ENCODE measurements at places on chromosomes 4 and X.

DNA sequence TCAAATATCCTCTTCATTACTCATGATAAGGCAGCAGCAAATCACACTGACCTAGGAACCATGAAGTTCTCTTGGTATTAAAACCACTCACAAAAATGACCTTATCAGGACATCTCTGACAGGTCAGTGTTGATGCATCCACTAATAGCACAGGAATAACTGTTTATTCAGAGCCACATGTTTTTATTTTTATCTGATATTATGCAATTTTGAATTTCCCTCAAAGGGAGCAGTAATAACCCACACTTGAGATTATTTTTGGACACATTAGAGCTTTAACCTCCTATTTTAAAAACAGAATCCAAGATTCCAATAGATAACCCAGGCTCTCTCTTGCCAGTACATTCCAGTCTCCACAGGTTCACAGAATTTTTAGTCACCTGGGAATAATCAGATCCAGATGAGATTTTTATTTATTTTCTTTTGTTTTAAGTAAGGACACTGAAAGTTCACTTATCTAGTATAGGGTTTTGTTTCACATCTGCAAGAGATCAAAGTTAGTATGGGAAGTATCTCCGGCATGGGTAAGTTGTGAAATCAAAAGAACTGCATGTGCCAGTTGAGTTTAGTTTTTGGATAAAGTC, 36.3 kb upstream of the MYOZ2 start:
- DNase-seq: peak; percentile 70

- no peak for DNase-seq
Measured at GRCh38 chrX:41909068-41909467, 14.3 kb downstream of the CASK start.

DNA sequence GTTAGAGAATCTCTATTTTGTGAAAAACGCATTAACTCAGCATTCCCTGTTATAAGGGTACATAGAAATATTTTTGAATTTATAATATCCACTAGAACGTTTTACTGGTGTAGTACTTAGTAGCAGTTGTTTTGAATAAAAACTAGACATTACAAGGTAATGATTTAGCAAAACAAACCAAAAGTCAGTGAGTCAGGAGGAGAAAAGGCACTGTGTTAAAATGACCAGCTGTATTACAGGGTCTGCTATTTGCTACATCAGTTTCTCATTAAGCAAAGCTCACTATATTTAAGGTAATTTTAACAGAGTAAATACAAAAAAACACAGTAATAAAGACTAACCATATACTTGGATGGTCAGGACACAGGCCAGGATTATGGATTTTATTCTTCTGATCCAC, 152.8 kb downstream of the RASL11B start:
- DNase-seq: no peak

DNA sequence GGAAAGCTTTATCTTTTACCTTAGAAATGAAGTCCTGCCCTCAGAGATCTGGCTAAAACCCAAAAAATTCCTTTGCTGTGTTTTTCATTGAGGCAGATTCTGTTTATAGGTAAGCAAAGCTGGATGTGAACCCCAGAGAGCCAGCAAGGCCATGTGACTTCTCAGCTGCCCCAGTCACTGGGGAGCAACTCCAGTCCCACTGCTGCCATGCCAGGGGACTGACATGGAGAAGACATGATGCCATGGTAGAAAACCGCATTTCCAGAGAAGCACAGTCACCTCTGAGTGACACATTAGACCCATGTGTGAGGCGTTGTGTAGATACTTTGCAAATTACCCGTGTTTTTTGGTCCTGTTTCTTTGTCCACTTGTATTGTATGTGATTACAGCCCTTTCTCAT, 45.4 kb downstream of the PTTG2 start:
- DNase-seq: no peak

DNA sequence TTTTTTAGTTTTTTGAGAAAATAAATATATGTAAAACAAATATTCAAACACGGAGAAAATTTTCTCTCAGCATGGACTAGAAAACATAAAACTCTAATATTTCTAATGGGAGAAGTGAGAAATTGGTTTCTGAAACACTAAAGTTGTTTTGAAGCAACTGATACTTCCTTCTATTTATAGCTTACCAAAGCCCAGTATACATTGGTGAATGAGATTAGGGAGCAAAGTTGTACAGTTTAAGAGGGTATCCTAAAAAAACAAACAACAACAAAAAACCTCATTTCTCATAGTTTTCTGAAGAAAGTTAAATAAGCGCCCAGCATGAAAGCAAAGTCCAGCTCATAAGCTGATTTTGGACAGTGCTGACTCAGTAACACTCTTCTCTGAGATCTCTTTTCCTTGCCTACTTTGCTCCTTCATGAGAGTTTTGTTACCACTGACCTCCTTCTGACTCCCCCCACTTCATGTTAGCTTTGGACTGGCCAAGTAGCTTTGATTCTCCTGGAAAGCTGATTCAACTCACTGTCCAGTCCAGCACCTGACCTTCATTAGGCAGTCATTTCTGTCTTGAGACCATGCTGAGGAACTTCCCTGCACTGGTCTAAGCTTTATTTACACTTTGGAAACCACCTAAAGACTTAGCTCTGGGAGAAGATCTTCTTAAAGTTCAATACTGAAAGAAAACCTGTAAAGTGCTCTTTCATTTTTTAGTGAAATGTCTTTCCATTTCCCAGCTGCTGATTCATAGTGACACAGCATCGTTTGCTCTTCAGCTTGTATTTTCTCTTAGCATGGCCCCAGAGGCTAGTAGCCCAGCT, 21.8 kb upstream of the P2RY10 start:
- DNase-seq: no peak

- DNase-seq: no peak
Measured at GRCh38 chr4:8207314-8207713, 8.2 kb downstream of the SH3TC1 start.

Data from AG09309 (cell line).